ENCODE measurements at places on chromosomes 7 and 10.
A peak's percentile ranks its signal among the peaks of the same experiment; 100 is the strongest.

GRCh38 chr7:132049462-132050304, 493.3 kb upstream of the PODXL start:
- peak; percentile 6 for DNase-seq

- DNase-seq, result no peak
Observed at GRCh38 chr10:101619983-101620382, 31.9 kb downstream of the DPCD start.

GRCh38 chr7:1409555-1409954, 49.7 kb downstream of the MICALL2 start:
- DNase-seq, result no peak

DNA sequence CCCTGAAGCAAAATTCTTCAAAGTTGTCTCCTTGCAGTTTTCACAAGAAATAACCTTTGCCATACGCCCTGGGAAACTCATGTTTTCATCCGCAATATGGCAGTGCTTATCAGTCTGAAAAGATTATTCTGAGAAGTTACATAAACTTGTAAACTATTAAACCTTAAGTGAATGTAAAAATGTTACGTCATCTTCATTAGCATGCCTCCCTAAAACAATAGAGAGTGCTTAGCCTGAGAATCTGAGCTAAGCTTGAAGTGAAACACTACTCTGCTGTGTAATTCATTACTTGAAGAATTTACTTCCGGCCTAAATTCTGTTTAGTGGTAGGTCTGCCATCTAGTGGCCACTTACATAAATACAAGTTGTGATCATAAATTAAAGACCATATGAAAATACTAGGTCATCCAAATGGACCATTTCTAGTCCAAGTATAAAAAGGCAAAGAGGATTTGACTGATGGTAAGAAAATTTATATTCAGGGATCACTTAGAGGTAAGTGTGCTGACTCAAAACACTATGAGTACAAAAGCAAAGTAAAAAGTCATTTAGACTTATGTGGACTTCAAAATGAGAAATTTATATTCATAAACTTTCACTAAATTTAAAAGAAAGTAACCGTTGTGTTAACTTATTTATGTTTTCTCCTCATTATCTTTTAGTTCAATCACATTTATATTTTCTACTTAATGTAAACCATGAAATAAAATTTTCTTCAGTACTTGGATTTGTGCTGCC, 745.1 kb upstream of the LRRTM3 start:
- DNase-seq, result no peak

DNA sequence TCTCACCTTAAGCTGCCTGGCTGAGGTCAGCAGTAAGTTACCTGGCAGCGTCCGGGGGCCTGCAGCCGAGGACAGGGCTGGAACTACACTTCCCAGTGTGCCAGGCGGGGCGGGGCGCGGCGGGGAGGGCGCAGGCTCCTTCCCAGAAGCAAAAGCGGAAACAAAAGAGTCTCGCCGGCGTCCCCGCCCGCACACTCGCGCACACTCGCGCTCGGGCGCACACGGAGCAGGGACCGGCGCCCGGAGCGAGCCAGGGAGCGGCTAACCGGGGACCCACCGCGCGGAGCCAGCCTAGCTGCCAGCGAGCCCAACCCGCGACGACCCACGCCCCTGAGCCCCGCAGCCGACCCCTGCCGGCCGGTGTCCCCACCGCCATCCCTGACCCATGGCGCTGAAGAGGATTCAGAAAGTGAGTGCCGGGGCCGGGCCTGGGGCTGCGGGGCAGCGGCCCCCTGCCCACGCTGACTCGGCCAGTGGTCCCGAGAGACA, at the start of gene UBE2D1:
Gene UBE2D1, plus strand, starts transcription at position 190 of the 489 bp plus-strand sequence. Its CDS starts 196 bp downstream, at position 386.
- DNase-seq, result peak; percentile 86

Measured in CD4-positive, alpha-beta T cell treated with Interferon alpha-2 for 1 hour (primary cell).